Upper lobe of left lung (tissue), 6 donors: ENCODE measurements at places on chromosomes 7 and 10. TPM values are rescaled to one million over a fixed set of nuclear protein-coding genes. Genes with fewer than 3 reads are reported as not detected.

- DNase-seq, result no peak
- H3K4me1 ChIP-seq, result peaks cover 51% of the 10 kb centered on the region
- peak overlapping the region; percentile 52 for H3K27ac ChIP-seq
- no peaks in the 10 kb centered on the region for H3K36me3 ChIP-seq
Measured at GRCh38 chr10:5811387-5811821, 1.8 kb downstream of the GDI2 start.

GRCh38 chr10:83862723-83863122, 276.6 kb upstream of the GHITM start:
- no peak for DNase-seq
- H3K36me3 ChIP-seq, result no peaks in the 10 kb centered on the region
- no peaks in the 10 kb centered on the region for H3K27me3 ChIP-seq
- H3K27ac ChIP-seq, result no peak overlapping the region

GRCh38 chr7:69790977-69791724, 192.9 kb downstream of the AUTS2 start:
- no peak overlapping the region for H3K27ac ChIP-seq
- H3K4me3 ChIP-seq, result no peak overlapping the region
- H3K36me3 ChIP-seq, result no peaks in the 10 kb centered on the region
- peaks cover 4% of the 10 kb centered on the region for H3K4me1 ChIP-seq
- no peak for DNase-seq

DNA sequence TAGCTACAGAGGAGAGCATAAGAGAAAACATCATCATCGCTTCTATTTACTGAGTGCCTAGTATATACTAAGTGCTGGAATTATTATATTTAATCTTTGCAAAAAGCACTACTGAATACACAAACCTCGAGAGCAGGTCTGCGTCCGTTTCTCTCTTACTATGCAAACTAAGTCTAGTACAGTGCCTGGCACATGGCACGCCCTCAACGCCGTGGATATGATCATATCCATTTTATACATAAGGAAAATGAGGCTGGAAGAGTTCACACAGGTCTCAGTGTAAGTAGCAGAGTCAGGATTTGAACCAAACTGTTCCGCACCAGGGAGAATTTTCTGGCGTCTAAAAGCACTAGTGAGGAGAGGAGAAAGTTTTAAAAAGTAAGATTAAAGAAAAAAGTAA, 17.6 kb downstream of the MXI1 start:
- no peaks in the 10 kb centered on the region for H3K27me3 ChIP-seq
- no peak for DNase-seq
- peaks cover 4% of the 10 kb centered on the region for H3K36me3 ChIP-seq
- H3K27ac ChIP-seq, result no peak overlapping the region

GRCh38 chr7:123023126-123023525, 27.6 kb upstream of the TAS2R16 start:
- H3K36me3 ChIP-seq, result no peaks in the 10 kb centered on the region
- no peak for DNase-seq
- H3K4me3 ChIP-seq, result no peak overlapping the region
- no peak overlapping the region for H3K27ac ChIP-seq
- H3K27me3 ChIP-seq, result no peaks in the 10 kb centered on the region

DNA sequence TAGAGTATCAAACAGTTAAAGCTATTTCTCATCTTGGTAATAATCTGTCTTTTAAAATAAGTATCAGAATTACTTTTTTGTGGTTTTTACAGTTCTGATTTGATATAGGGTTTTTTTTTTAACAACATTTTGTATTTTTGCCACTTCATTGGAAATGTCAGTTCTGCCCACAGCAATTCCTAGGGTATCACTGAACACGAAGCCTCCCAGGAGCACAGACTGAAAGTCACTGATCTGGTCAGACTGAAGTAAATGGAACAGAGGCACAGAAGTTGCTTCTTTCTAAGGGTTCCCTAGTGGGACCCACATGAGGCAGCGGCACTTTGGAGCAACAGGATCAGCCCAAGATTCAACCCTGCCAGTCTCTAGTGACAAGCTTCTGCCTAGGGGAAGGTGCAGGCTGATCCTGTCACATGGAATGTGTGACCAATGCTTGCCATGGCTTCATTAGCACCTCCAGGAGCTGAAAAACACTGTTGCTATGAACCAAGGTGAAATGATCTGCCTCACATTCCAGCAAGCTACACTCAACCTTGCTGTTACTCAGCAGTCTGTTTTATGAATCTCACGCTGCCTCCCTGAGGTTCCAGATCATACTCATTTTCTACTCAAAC, 273.4 kb upstream of the CSTF2T start:
- DNase-seq, result no peak
- no peaks in the 10 kb centered on the region for H3K4me1 ChIP-seq
- no peaks in the 10 kb centered on the region for H3K27me3 ChIP-seq
- H3K36me3 ChIP-seq, result no peaks in the 10 kb centered on the region

GRCh38 chr10:116104210-116104932, 168.6 kb downstream of the GFRA1 start:
- H3K27ac ChIP-seq, result no peak overlapping the region
- no peak overlapping the region for H3K4me3 ChIP-seq
- no peaks in the 10 kb centered on the region for H3K27me3 ChIP-seq
- no peaks in the 10 kb centered on the region for H3K4me1 ChIP-seq
- no peak for DNase-seq
- H3K36me3 ChIP-seq, result no peaks in the 10 kb centered on the region

GRCh38 chr10:23363793-23364135, 19.2 kb upstream of the C10orf67 start:
- H3K27me3 ChIP-seq, result no peaks in the 10 kb centered on the region
- no peak overlapping the region for H3K27ac ChIP-seq
- H3K36me3 ChIP-seq, result no peaks in the 10 kb centered on the region
- H3K4me3 ChIP-seq, result no peak overlapping the region
- no peaks in the 10 kb centered on the region for H3K4me1 ChIP-seq

GRCh38 chr7:155524018-155524556, 22.3 kb downstream of the CNPY1 start:
- no peak overlapping the region for H3K4me3 ChIP-seq
- no peak overlapping the region for H3K27ac ChIP-seq
- peaks cover 5% of the 10 kb centered on the region for H3K27me3 ChIP-seq
- DNase-seq, result no peak

- H3K4me1 ChIP-seq, result no peaks in the 10 kb centered on the region
- peak overlapping the region; percentile 43 for H3K27ac ChIP-seq
- H3K36me3 ChIP-seq, result no peaks in the 10 kb centered on the region
- H3K27me3 ChIP-seq, result no peaks in the 10 kb centered on the region
- H3K4me3 ChIP-seq, result no peak overlapping the region
Measured at GRCh38 chr10:46547541-46548497, 8.6 kb downstream of the GPRIN2 start.

GRCh38 chr7:102153599-102153946, 133.1 kb upstream of the SH2B2 start:
- no peak for DNase-seq
- no peak overlapping the region for H3K27ac ChIP-seq
- no peaks in the 10 kb centered on the region for H3K27me3 ChIP-seq
- no peak overlapping the region for H3K4me3 ChIP-seq
- no peaks in the 10 kb centered on the region for H3K36me3 ChIP-seq

GRCh38 chr10:52621635-52622079, 150.9 kb downstream of the MBL2 start:
- H3K4me1 ChIP-seq, result no peaks in the 10 kb centered on the region
- H3K27me3 ChIP-seq, result no peaks in the 10 kb centered on the region
- no peak overlapping the region for H3K27ac ChIP-seq
- no peak for DNase-seq

DNA sequence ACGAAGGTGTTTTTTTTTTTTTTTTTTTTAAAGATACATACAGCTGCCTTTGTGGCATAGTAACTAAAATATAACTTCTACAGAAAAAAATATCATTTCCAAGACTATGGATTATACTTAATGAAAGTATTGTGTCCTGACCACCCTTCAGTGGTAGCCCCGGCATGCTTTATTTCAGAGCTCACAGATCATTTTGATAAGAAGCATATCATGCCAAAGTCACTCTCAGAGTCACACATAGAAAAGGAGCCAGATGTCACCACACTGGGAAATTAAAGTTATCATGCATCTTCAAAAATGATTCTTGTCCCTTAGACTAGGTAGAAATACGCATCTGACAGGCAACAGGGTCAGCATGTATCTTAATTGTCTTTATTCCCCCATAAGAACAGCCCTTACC, 3.0 kb downstream of the ADARB2 start:
- H3K27ac ChIP-seq, result no peak overlapping the region
- H3K36me3 ChIP-seq, result no peaks in the 10 kb centered on the region
- H3K27me3 ChIP-seq, result peaks cover 27% of the 10 kb centered on the region
- H3K4me1 ChIP-seq, result peaks cover 15% of the 10 kb centered on the region
- H3K4me3 ChIP-seq, result no peak overlapping the region

DNA sequence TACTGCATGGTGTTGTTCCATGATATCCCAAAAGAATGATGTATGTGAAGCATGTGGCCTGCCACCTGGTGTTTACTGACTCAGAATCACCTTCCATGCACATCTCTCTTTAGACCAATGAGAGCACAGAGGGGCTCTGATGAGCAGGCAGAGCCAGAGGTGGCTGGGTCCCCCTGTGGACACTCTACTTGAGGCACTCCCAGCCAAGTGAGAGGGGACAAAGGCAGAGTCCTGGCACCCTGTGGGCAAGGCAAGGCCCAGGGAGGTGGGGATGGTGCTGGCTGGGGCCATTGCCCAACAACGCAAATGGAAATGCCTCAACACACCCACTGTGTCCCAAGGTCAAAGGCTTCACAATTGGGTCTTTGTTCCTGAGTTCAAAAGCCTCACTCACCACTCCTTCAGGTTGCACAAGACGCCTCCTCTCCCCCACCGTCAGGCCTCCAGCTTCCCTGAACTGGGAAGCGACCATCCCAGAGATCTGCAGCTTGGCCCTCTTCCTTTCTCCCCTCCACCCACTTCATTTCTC, 164.6 kb downstream of the NEURL1 start:
- H3K4me3 ChIP-seq, result no peak overlapping the region
- H3K27ac ChIP-seq, result no peak overlapping the region
- no peak for DNase-seq
- H3K4me1 ChIP-seq, result peaks cover 26% of the 10 kb centered on the region
- H3K27me3 ChIP-seq, result no peaks in the 10 kb centered on the region

DNA sequence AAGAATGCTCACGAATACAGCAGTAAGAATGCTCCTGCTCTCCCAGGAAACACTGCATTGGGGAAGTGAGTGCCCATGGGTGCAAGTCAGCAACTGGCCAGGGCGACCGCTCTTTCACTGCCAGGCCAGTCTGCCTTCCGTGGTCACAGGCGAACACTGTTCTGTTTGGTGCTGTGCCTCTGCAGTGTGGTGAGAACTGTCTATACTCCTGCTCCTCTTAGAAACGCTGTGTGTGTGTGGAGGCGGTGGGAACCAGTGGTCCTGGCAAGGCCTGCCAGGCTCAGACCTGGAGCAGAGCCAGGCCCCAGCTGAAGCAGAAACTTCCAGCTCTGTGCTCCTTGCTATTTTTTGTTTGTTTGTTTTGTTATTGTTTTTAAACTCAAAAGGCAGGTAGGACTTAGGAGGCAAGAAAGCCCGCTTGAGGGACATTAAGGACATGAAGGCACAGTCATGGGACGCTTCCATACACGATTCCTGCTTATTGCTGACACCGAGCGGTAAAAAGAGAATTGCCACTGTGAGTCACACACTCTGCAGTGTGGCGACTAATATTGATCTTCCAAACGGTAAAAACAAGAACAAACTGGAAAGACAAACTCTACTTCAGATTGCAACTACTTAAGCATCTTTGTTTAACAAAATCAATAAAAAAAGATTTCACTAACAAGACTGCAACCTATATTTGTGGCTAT, 430.8 kb downstream of the DNAJB6 start:
- no peaks in the 10 kb centered on the region for H3K27me3 ChIP-seq
- H3K36me3 ChIP-seq, result no peaks in the 10 kb centered on the region

- DNase-seq, result peak; percentile 77
- no peak overlapping the region for H3K27ac ChIP-seq
- no peak overlapping the region for H3K4me3 ChIP-seq
- H3K4me1 ChIP-seq, result no peaks in the 10 kb centered on the region
- no peaks in the 10 kb centered on the region for H3K36me3 ChIP-seq
- no peaks in the 10 kb centered on the region for H3K27me3 ChIP-seq
Measured at GRCh38 chr7:2003931-2004812, 228.6 kb downstream of the MAD1L1 start.

DNA sequence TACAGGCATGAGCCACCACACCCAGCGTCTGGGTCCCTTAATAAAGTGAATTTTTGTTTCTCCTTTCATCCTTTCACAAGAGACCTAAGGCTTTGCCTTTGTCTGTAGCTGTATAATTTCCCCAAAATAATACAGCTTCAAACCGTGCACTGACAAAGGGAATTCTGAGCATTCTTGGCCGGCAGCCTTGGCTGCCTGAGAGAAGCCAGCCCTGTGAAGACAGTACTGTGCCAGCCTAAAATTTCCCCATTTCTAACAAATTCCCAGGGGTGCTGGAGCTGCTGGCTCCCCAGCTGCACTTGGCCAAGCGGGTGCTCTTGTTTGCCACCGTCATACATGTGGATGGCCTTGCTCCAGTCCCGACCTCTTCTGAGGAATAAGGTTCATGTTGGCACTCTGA, 106.2 kb downstream of the ZMYND11 start:
- DNase-seq, result no peak
- peaks cover 13% of the 10 kb centered on the region for H3K36me3 ChIP-seq
- no peaks in the 10 kb centered on the region for H3K27me3 ChIP-seq

GRCh38 chr7:74040101-74040790, 12.3 kb downstream of the ELN start:
- H3K27me3 ChIP-seq, result no peaks in the 10 kb centered on the region
- peaks cover 4% of the 10 kb centered on the region for H3K36me3 ChIP-seq
- no peak overlapping the region for H3K27ac ChIP-seq
- H3K4me1 ChIP-seq, result peaks cover 2% of the 10 kb centered on the region

GRCh38 chr10:103917302-103918052, 507 bp downstream of the STN1 start:
- peak overlapping the region; percentile 93 for H3K27ac ChIP-seq
- no peaks in the 10 kb centered on the region for H3K27me3 ChIP-seq
- H3K4me3 ChIP-seq, result peak overlapping the region; percentile 73
- DNase-seq, result no peak
- peaks cover 42% of the 10 kb centered on the region for H3K4me1 ChIP-seq
- no peaks in the 10 kb centered on the region for H3K36me3 ChIP-seq

- H3K4me1 ChIP-seq, result no peaks in the 10 kb centered on the region
- no peaks in the 10 kb centered on the region for H3K27me3 ChIP-seq
- no peak overlapping the region for H3K4me3 ChIP-seq
- DNase-seq, result no peak
Measured at GRCh38 chr10:96208271-96208670, 63.1 kb downstream of the BLNK start.

DNA sequence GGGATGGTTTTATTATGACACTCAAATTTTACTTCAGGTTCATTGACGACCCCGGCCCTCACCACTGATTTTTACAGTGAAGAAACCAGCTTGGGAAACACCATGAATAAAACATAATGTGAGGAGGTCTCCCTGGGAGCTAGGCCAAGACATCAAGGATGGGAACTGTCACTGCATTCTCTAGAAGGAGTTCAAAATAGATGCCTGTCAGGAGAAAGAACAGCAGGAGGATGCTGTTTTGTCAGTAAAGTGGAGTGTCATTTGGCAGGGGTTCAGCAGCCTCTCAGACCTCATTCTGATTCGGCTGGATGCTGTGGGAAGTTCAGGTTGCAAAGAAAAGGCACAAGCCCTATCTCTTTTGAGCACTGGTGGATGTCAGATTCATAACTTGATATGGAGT, 360.3 kb upstream of the C7orf33 start:
- no peak overlapping the region for H3K27ac ChIP-seq
- DNase-seq, result no peak
- H3K27me3 ChIP-seq, result no peaks in the 10 kb centered on the region
- H3K36me3 ChIP-seq, result no peaks in the 10 kb centered on the region
- no peak overlapping the region for H3K4me3 ChIP-seq

STK17A gene
- total RNA-seq, result 40.6 TPM

C10orf67 gene
- total RNA-seq, result 2.2 TPM

SMKR1 gene
- total RNA-seq, result 1.1 TPM

AP4M1 gene
- total RNA-seq, result 142 TPM

FAM25C gene
- not detected for total RNA-seq

COPS6 gene
- total RNA-seq, result 79.3 TPM

VSIR gene
- total RNA-seq, result 85.9 TPM

SLC18A2 gene
- 5.3 TPM for total RNA-seq

NUTM2A gene
- total RNA-seq, result 2.9 TPM
